NCI-H526 treated with DMSO at 0.1 percent for 48 hours (cell line): ENCODE measurements at places on chromosomes 6 and 20.
A peak's percentile ranks its signal among the peaks of the same experiment; 100 is the strongest.

DNA sequence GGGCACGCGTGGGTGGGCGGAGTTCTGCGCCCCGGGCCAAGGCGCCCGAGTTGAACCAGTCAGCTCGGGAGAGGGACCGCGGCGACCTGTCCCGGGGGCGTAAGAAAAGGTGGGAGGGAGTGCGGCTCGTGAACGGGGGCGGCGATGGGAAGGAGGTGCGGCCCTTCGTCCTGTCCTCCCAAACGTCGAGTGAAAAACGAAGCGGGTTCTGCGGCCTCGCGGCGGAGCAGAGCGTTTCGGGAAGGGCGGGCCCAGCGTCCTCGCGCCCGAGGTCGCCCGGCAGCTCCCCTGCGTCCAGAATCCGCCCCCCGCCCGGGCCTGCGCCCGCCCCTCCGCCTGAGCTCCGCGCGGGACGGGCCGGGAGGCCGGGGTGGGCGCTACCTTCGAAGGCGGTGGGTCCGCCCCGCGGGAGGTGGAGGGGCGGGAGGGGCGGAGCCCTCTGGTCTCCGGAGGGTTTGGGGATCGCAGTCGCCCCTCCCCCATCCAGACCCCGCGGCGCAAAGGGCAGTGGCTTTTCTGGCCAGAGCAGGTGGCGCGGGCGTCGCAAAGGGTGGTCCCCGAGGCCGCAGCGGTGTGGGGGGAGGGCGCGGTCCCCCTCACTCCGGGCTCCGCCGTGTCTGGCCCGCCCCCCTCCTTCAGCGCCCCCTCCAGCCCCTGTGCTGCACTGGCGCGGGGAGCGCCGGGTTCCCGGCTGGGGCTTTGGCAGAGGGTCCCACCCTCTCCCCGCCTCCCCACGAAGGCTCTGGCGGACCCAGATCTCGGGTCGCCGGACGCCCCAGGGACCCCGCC, 838 bp downstream of the STMN3 start:
- DNase-seq = peak; percentile 48

- DNase-seq = no peak
Measured at GRCh38 chr6:151698931-151699700, 108.4 kb upstream of the ESR1 start.

DNA sequence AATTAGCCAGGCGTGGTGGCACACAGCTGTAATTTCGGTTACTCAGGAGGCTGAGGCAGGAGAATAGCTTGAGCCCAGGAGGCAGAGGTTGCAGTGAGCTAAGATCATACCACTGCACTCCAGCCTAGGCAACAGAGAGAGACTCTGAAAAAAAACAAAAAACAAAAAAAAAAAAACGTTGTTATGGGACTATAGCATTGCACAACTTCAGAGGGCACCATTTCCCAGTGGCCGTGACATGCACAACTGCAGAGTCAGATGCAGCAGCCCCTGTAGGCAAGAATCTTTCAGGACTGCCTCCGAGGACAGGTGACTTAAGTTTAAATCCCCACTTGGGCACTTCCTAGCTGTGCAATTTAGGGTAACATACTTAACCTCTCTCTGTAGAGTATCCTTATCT, 64.0 kb downstream of the ZNF217 start:
- DNase-seq = no peak

- no peak for DNase-seq
Measured at GRCh38 chr6:145830612-145831011, 16.0 kb upstream of the FBXO30 start.

GRCh38 chr6:16663901-16664300, 97.4 kb downstream of the ATXN1 start:
- DNase-seq = no peak

DNA sequence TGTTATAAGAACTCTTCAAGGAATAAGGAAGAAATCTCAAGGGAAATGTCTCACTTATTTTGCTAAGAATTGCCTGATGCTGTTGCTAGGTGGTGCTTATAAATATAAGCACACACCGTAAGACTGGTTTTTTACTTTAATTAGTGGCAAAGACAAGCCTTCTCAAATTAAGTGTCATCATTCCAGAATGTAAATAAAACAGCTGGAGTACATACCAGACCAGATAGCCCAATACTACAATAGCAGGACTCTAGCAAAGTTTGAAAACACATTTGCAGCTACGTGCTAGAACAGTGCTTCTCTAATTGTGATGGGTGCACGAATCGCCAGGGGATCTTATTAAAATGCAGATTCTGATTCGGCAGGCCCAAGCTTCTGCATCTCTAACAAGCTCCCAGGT, 6.8 kb downstream of the CNKSR3 start:
- DNase-seq = no peak

GRCh38 chr6:44797746-44798145, 410.2 kb downstream of the CDC5L start:
- DNase-seq = no peak

GRCh38 chr6:164101859-164102258, 687.3 kb downstream of the QKI start:
- DNase-seq = no peak

- DNase-seq = no peak
Measured at GRCh38 chr20:19260412-19261090, 48.1 kb downstream of the SLC24A3 start.

GRCh38 chr20:64161356-64162238, 2.7 kb upstream of the MYT1 start:
- peak; percentile 69 for DNase-seq

DNA sequence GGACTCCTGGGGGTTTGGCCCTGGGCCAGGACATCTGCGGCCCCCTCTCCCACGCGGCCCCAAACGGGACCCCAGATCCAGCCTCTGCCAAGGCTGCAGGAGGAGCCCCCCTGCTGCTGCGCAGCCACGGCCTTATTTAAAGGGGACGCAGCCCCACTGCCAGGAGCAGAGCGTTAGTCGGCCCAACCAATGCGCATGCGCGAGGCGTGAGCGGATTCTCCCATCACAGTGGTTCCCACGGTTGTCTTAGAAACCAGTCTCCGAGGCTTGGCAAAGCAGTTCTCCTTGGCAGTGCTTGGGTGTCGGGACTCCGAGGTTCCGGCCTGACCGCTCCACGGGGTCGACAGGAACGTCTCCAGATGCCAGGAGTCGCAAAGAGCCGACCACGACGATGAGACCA, 288.3 kb upstream of the ZNF337 start:
- DNase-seq = peak; percentile 17

- DNase-seq = no peak
Measured at GRCh38 chr6:7893342-7893741, 17.2 kb downstream of the TXNDC5 start.

GRCh38 chr20:32064667-32065066, 12.6 kb downstream of the HCK start:
- DNase-seq = no peak

- DNase-seq = no peak
Measured at GRCh38 chr6:169487579-169488436, 214.0 kb downstream of the WDR27 start.

- no peak for DNase-seq
Measured at GRCh38 chr20:48975955-48976354, 54.4 kb downstream of the ARFGEF2 start.

DNA sequence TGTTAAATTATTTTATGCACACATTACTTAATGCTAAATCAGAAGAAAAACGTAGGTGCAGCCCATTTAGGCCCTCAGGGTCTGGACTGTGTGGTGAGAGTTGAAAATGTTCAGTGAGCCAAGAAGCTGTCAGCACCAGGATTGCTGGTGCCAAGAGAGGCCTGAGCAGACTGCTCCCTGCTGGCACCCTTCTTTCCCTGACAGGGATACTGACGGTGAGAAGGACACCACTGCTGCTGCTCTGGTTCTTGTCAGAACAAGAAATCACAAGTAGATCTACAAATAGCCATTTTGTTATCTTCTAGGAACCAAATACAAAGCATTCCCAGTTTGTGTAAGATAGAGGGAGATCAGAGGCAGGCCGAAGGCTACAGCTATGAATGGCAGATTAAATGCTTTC, 48.7 kb upstream of the CRISP1 start:
- DNase-seq = peak; percentile 22

DNA sequence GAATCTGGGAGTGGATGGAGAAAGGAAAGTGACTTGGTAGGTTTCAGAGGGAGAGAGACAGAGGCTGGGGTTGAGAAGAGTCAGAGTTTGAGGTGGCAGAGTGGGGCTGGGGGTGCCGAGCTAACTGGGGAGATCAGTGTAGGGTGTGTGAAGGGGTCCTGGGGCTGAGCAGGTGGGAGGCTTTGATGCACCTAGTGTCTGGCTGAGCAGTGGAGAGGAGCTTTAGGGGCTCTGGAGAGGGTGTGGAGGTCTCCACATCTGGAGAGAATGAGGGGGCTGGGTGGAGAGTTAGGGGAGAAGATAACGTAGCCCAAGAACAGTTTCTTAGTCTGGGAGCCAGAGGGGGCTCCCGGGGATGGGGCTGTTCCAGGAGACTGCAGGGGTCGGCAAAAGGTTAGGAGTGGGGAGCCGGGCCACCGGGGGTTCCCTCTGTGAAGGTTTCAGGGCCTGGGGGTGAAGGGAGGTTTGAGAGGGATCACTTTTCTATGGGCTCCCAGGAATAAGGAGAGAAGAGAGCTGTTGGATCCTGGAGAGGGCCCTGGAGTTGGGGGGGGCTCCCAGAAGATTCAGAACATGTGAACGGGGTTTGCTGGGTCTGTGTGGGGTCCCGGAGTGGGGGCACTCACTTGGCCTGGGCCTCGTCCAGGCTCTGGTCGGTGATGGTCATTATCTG, 797 bp downstream of the PBX2 start:
- DNase-seq = no peak

- DNase-seq = no peak
Measured at GRCh38 chr20:4867051-4867450, 134.3 kb downstream of the SLC23A2 start.

GRCh38 chr6:112357791-112358190, 10.7 kb downstream of the RFPL4B start:
- no peak for DNase-seq

DNA sequence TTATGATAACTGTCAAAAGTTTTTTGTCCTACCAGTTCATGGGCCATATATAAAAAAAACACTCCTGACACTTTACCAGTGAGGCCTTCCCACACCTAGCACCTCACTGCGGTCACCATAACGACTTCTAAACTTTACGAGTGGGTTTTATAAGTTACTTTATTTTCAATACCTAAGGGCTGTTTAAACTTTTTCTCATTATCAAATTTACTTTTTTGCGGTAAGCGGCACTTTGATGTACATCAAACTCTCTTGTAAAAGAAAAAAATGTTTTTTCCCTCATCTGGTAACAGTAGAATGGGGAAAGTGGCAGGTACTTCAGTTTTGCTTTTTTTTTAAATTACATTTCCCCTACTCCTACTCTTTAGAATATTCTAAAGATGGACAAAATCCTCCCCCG, 36.2 kb downstream of the FYN start:
- DNase-seq = no peak

GRCh38 chr20:47529840-47530239, 28.2 kb downstream of the NCOA3 start:
- DNase-seq = no peak

- DNase-seq = no peak
Measured at GRCh38 chr20:1203630-1204029, 376 bp downstream of the C20orf202 start.

GRCh38 chr6:62797190-62797589, 414.1 kb upstream of the FKBP1C start:
- no peak for DNase-seq
